ENCODE measurements at places on chromosomes 13 and 19.

DNA sequence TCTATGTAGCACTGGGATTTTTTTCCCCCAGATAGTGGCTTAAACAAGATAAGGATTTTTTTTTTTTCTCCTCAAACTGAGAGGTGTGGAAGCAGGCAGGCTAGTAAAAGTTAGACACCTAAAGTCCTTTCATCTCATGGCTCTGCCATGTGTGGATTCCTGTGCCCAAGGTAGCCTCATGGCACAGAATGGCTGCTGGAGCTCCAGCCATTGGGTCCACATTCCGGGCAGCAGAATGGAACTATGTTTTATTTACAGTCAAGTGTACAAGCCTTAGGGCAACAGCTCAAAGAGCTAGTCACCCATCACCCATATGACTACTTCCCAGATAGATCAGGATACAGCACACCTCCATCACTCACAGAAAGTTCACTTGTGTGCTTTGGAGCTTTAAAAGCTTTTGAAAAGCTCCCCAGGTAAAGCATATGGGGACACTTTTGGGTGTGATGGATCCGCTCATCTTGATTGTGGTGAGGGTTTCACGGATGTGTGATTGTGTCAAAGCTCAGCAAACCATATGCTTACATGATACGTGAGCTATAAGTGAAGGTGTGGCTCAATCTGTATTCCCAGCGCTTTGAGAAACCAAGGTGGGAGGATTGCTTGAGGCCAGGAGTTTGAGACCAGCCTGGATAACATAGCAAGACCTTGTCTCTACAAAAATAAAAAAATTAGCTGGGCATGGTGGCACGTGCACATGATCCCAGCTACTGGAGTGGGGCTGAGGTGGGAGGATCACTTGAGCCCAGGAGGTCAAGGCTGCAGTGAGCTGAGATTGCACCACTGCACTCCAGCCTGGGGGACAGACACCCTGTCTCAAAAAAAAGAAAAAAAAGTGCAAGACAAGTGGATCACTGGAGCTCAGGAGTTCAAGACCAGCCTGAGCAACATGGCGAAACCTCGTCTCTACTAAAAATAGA lies 18.1 kb downstream of the PGLS start:
- no peak for DNase-seq

DNA sequence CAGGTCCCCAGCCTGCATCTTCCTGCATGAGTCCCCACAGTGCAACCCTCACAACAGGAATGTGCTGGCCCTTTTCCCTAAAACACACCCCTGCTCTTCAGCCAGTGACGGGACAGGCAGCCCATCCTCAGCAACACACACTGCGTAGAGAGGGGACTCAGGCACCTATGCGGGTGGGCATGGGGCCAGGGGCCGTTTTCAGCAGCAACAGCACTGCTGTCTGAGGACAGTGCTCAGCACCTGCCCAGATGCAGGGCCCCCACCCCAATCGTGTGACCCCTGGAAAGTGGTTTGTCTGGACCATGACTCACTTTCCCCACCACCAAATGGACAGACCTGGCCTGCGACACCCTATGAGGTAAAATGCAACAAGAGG lies 28.0 kb upstream of the ISYNA1 start:
- DNase-seq = no peak

DNA sequence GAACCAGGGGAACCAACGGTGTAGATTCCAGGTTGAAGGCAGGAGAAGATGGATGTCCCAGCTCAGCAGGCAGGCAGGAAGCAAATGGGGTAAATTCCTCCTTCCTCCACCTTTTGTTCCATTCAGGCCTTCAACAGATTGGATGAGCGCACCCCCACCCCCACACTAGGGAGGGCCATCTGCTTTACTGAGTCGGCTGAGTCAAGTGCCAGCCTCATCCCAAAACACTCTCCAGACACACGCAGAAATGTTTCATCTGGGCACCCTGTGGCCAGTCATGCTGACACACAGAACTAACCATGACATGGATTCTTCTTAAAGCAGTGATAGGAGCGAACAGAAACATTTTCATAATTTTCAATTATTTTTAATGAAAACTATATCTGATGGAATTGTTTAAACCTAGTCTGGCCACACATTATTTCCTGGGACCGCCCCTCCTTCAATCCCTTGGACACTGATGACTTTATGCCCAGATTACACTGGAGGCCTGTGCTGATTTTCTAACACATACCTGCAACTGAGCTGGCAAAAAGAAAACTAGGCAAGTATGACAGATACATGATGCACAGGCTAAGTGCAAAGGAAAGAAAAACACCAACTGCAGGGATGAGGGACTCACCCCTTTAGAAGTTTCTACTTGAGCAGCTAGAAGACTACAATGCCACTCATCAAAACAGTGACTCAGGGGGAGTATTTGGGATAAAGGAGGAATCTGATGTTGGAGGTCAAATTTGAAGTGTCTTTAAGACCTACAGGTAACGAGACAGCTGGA lies 154.2 kb downstream of the TNFRSF19 start:
- no peak for DNase-seq

DNA sequence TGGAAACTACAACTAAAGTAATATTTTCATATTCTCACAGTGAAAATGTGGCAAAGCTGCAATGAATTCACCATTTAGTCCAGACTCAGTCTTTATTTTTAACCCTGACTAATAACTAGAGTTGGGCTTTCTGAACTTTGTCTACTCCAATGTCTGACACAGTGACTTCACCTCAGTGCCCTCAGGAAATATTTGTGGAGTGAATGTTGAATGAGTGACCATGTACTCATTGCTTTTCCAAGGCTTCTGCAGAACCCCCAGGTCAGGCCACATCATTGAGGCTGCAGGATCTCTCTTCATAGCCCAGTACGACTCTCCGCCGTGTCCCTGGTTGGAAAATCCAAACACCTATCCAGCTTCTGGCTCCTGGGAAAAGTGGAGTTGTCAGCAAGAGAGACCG lies 1.8 kb downstream of the ZNF175 start:
- no peak for DNase-seq

DNA sequence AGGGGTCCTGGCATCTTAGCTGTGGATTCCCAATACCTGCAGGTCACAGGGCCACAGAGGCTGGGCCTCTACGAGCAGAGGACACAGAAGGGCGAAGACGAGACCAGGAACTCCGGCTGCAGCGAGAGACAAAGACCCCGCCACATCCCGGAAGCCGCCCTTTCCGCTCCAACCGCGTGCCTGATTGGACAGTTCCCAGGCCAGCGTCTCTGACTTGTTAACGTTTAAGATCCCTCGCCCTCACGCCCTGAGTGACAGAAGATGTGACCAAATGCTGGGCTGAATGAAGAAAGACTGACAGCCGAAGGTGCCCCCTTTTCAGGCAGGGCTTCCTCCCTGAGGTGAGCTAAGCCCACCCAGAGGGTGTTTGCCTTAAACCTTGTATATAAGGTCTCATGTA lies at the start of gene ZNF98:
Gene ZNF98, minus strand, starts transcription at position 136 of the 400 bp plus-strand sequence. Its CDS starts 122 bp downstream, at position 14.
- DNase-seq = peak; percentile 74

DNA sequence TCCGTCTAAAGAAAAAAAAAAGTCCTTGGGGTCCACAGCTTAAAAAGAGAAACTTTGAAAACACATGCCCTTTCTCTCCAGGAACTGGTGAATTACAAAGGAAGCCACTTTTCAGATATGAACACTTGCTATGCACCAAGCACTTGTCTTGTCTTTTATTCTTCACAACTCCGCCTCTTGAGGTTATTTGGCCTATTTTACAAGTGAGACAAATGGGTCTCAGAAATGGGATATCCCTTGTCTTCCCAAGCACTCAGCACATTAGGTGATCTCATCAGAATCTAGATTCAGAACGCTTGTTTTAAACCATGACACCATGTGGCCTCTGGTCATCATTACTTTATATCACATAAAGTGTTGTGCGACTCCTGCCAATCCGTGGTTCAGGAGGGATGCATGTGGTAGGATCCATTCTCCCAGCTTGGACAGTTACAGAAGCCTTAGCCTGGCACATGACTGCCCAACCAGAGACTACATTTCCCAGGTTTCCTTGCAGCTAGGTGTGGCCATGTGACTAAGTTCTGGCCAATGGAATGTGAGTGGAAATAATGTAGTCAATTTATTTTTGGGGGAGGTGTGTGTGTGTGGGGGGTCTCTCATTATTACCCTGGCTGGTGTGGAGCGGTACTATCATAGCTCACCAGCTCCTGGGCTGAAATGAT lies 13.9 kb downstream of the TSKS start:
- no peak for DNase-seq

GRCh38 chr13:77623806-77624205 lies 73.7 kb upstream of the SLAIN1 start:
- no peak for DNase-seq

DNA sequence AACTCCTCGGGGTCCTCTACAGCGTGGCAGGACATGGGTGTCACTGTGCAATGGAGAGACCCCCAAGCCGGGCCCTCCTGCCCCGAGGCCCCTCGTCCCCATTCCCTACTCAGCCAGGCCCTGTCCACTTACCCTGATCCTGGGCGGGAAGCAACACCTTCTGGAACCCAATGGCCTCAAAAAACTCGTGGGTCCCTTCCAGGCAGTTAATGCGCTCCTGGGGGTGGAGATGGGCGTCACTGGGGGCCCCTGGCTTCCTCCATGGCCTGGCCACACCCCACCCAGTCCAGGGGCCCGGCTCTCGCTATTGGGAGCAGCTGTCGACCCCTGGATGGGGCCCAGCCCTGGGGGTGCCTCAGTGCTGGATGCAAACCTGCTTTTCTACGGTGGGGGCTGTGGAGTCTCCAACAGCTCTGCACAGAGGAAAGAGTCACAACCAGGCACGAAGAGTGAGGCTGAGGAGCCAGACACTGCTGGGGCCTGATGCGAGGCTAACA lies 10.8 kb downstream of the UBXN6 start:
- no peak for DNase-seq

DNA sequence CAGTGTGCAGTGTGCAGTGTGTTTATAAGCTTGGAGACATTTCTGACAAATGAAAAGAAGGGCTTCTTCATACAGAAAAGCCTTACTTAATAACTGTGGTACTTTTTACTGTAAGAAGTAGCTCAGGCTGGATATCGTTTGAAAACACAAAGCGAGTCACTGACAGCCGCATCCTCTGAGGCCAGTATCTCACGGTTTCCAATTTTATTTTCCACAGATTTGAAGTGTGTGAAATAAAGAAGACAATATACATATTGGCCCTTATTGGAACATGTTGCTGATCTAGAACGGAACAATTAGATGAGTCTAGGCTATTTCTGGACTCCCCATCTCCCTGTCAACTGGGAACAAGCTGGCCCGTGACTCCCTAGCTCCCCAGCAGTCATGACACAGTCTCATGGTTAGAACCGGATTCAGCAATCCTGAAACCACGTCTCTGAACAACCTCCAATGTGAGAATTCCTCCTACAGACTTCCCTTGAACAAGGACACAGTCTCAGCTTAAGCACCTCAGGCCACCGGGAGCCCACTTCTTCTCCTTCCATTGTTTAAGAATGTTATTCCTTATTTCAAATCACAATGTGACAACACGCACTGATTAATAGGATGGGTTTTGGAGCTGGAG lies 484.5 kb downstream of the COG6 start:
- no peak for DNase-seq

All from amygdala (tissue), 56 donors.